ENCODE measurements at places on chromosomes 7 and 10.

DNA sequence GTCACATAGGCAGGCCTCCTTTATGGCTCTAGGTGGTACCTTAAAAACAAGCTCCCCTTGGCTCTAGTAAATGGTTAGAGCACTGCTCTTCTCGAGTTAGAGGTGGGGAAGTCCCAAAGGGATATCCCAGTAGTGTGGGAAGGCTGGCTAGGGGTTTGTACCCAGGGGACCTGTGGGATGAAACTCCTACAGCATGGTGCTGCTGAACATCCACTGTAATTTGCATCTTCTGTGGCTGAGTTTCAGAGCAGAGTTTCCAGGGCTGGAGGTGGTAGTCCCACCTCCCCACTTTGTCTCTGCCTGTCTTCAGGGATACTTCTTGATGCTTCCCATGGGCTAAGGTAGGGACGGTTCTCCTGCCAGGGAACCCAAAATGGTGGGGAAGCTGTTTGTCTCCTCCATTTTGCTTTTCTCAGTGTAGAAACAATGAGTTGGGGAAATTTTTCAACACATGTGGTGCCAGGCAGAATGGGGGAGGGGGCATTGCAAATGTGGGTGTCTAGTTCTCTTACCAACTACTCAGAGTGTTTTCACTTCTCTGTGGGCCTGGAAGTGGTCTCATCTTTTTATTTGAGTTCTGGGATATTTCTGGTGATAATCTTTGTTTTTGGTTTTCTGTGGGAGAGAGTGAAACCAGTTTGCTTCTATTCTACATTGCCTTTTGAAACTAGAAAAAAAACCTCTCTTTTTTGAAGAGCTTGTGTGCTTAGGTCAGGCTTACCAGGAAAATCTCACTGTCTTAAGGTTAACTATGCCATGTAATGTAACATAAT lies 36.3 kb downstream of the SCART1 start:
- no peak for DNase-seq

GRCh38 chr7:149016876-149017275 lies 11.4 kb downstream of the PDIA4 start:
- no peak for DNase-seq

- no peak for DNase-seq
These were observed 154.3 kb upstream of the SEMA3D start for GRCh38 chr7:85341121-85341520.

DNA sequence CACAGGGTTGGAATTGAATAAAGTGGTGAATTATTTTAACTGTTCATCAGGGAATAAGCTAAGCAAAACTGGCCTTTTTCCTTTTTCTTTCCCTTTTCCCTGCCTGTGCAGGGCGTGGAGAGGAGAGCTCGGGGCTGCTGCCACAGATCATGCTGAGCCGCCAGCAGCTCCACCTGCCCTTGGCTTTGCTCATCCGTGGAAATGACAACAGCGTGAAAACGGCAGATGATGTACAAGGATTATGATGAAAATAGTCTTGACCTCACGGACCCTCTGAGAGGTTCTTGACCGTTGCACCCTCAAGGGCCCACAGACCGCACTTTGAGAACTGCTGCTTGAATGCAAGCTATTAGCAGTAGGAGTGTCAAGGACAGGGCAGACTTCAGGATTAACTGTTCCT lies 10.6 kb downstream of the PPP2R2D start:
- no peak for DNase-seq

- no peak for DNase-seq
These were observed 224.0 kb downstream of the TNS3 start for GRCh38 chr7:47357863-47358262.

- no peak for DNase-seq
These were observed 9.5 kb upstream of the RAMP3 start for GRCh38 chr7:45147858-45148652.

DNA sequence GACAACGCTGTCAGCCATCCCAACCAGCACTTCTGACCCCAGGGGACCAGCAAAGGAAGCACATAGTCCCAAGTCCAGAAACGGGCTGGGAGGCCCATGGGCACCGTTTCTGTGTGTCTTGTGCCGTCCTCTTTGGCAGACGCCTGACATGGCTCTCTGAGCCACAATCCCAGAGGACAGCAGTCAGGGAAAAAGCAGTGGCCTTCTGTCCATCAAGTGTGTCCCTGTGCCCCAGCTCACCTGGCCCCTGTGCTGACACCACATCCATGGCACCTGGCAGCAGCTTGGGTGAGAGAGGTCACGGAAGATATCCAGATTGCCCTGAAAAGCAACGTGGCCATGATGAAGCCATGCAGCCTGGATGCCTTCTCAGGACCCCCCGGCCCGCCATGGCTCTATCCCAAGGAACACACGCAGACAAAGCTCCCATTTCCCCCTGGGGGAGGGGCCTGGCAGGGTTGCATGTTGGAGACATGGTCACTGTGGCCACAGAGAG lies 38.1 kb upstream of the ANTXRL start:
- no peak for DNase-seq

DNA sequence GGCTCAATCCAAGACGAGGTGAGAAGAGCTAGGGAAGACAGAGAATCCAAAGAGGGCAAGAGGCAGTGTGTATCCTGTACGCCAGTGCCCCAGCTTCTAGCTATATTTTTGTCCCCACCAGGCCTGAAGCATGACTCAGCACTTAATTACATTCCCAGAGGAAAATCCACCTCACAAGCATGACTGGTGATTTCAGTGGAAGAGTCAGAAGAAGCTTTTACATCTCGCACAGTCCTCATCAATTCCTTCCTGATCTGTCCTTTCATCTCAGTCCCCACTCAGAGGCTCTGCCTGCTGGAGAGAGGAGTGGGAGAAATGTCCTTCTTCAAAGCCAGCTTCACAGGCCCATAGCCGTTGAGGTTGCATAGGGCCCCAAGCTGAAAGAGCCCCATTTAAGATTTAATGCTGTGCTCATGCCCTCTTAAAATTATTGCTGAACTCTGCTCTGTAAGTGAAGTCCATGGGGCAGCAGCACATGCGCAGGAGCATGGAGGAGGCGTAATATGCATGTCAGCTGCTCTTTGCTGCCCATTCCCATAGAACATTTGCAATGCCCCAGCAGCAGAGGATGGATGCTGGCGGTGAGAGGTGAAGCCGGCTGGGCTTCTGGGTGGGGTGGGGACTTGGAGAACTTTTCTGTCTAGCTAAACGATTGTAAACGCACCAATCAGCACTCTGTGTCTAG lies 39.0 kb upstream of the AOAH start:
- DNase-seq: no peak

DNA sequence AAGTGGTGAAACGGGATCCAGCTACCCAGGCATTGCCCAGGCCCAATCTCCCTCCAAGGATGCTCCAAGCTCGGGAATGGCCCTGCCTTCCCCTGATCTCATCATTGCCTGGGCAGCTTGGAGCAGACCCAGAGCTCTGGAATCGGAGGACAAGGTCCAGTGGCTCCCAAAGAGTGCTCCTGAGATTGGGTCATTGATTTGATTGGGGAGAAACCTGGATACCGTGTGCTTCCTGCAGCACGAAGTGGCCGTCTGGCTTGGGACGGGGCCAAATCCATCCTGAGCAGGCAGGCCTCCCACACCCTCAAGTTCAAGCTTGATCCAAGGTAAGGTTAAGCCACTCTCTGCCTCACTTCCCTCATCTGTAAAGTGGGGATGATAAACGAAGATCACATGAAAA lies 69.9 kb downstream of the OAT start:
- DNase-seq: no peak

Data from stimulated activated CD8-positive, alpha-beta memory T cell treated with anti-CD3 and anti-CD28 coated beads, Interleukin-15, amount 100 ng/mL, for 24 hours (primary cell).